ENCODE measurements at places on chromosomes 11 and 22. TPM values are rescaled to one million over a fixed set of nuclear protein-coding genes. Genes with fewer than 3 reads are reported as not detected.
A peak's percentile ranks its signal among the peaks of the same experiment; 100 is the strongest.

DNA sequence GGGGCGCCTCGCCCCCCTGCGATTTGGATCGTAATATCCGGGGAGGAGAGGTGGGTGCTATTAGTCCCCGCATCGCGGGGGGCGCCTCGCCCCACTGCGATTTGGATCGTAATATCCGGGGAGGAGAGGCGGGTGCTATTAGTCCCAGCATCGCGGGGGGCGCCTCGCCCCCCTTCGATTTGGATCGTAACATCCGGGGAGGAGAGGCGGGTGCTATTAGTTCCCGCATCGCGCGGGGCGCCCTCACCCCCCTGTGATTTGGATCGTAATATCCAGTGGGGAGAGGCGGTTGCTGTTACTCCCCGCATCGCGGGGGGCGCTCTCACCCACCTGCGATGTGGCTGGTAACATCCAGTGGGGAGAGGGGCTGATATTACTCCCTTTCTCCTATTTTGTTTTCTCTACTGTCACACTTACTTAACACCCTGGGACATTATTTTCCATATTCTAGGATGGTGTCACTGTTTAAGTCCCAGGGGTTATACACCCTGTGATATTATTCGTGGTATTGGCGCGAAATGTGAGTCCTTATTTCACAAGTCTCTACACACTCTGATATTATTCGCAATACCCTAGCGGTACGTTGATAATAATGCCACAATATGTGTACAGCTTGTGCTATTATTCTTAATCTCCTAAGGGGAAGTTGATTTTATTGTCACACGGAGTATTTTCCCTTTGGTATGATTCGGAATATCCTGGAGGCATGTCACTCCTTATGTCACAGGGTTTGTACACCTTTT is 57.8 kb upstream of the ALDH3B2 start:
- H3K27ac ChIP-seq = no peak overlapping the region
- H3K27me3 ChIP-seq = no peaks in the 10 kb centered on the region
- DNase-seq = no peak
- no peaks in the 10 kb centered on the region for H3K36me3 ChIP-seq
- H3K4me1 ChIP-seq = no peaks in the 10 kb centered on the region

- H3K27me3 ChIP-seq = no peaks in the 10 kb centered on the region
- no peak overlapping the region for H3K27ac ChIP-seq
- no peaks in the 10 kb centered on the region for H3K4me1 ChIP-seq
These were observed 8.4 kb downstream of the TSPAN32 start for GRCh38 chr11:2310073-2310785.

DNA sequence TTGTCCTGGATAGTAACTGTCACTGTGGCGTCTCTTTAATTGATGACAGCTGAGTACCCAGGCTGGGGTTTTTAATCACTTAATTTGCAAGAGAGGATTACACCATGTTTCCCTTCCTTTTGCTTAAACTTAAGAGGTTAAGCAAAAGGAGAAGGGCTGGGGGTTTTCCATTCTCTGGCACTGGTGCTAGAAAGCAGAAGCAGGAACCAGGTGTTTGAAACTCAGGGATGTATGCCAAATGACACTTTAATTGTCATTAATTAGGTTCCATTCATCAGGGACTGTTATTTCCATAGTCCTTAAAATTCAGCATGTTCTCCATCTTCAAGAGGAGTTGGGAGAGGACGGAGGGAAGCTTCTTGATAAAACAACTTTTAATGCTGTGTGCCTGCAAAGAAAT is 746.2 kb downstream of the NELL1 start:
- H3K27me3 ChIP-seq = no peaks in the 10 kb centered on the region
- H3K4me1 ChIP-seq = no peaks in the 10 kb centered on the region
- no peaks in the 10 kb centered on the region for H3K36me3 ChIP-seq
- H3K27ac ChIP-seq = no peak overlapping the region

- no peaks in the 10 kb centered on the region for H3K36me3 ChIP-seq
- H3K4me3 ChIP-seq = peak overlapping the region; percentile 36
These were observed 82.3 kb downstream of the RCN1 start for GRCh38 chr11:32172848-32173834.

DNA sequence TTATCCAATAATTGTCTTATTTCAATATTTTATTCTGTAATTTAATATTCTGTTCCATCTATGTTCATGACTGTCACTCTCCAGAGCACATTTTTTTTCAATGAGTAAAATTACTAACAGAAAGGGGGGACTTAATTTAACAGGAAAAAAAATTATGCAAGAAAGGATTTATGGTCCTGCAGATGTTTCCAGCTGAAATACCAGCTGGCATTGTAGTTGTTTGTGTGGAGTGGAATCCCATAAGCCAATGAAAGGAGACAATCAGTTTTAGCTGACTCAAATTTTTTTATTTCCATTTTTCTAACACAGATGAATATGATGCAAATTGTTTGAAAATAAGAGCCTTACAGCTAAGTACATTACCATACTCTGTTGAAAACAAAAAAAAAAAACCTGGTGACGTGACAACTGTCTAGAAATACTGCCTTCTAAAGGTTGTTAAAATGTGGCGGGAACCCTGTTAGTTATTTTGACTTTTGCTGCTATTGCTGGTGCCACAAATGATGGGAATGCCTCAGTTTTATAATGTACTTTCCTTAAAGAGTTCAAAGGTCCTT is 389.1 kb downstream of the ETS1 start:
- H3K4me3 ChIP-seq = no peak overlapping the region
- H3K27me3 ChIP-seq = no peaks in the 10 kb centered on the region
- no peak for DNase-seq
- no peaks in the 10 kb centered on the region for H3K36me3 ChIP-seq
- H3K4me1 ChIP-seq = no peaks in the 10 kb centered on the region
- H3K27ac ChIP-seq = no peak overlapping the region

- no peaks in the 10 kb centered on the region for H3K27me3 ChIP-seq
- no peak overlapping the region for H3K27ac ChIP-seq
- no peak for DNase-seq
- H3K36me3 ChIP-seq = no peaks in the 10 kb centered on the region
- H3K4me3 ChIP-seq = no peak overlapping the region
These were observed 94.8 kb upstream of the SESN3 start for GRCh38 chr11:95325777-95326258.

GRCh38 chr22:27840436-27840835 is 38.9 kb upstream of the MN1 start:
- no peaks in the 10 kb centered on the region for H3K36me3 ChIP-seq
- no peak for DNase-seq
- no peak overlapping the region for H3K4me3 ChIP-seq
- H3K27me3 ChIP-seq = no peaks in the 10 kb centered on the region
- H3K4me1 ChIP-seq = no peaks in the 10 kb centered on the region

DNA sequence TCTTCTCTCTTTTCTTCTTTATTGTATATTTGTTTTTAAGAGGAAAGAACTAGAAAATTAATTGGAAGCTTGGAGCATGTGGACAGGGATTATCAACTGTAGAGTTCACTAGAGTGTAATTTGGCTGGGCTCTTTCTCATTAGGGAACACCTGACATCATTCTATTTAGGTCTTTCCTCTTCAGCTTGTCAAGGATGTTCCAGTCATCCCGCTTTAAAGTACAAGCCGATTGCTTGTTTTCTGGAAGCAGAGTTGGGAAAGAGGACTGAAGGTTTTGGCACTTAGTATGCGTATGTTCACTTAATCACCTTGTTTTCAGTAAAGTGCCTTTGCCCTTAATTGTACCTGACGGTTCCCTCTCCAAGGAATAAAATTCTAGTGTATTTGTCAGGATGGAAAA is 111.6 kb downstream of the WNT11 start:
- no peak overlapping the region for H3K4me3 ChIP-seq

DNA sequence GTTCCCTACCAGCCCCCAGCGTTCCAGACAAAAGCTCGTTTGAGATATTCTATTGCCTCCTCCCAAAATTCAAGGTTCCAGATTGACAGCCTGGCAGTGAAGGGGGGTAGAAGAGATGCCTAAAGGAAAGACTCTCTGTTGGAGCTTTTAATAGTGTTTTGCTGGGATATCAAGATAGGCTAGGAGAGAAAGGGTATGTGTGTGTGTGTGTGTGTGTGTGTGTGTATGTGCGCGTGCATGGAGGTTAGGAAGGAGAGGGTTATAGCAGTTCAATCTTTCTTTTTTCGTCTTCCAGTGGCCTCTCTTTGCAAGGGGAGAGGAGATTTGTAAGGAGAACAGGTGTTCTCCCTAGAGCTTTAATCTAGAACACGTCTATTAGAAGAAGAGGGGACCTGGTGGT is 22.0 kb downstream of the EHF start:
- H3K4me1 ChIP-seq = no peaks in the 10 kb centered on the region
- no peaks in the 10 kb centered on the region for H3K36me3 ChIP-seq
- no peak for DNase-seq
- H3K4me3 ChIP-seq = no peak overlapping the region
- H3K27me3 ChIP-seq = no peaks in the 10 kb centered on the region

DNA sequence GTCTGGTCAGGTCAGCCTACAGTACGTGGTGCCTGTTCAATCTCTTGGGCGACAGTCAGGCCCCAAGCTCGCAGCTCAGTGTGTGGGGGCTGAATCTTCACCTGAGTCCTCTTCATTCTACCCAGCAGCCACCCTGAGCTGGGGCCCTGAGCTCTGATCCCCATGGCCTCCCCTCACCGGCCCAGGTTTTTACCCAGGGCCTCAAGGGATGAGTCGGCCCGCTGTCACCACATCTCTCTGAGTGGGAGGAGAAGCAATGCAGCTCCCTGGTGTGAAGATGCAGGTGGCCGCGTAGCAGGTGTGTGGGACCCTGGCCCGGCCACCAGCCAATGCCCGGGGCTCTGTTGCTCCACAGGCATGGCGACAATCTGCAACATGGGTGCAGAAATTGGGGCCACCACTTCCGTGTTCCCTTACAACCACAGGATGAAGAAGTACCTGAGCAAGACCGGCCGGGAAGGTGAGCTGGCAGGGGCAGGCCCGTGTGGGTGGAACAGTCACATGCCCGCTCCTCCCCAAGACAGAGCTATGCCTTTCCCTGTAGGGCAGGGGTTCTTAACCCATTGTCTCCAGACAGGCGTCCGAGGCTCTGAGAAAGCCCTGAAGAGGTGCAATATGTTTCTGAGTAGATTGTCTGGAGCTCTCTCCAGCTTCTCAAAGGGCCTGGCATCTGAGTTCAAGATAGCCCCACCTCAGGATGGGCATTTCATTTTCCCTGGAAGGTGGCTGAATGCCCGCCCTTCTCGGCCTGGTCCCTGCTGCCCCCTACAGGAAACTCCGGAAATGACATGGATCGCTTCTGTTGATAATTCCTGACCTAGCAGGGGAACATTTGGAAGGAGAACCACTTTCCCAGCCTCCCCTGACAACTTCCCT is 26.9 kb downstream of the POLR3H start:
- peaks cover 86% of the 10 kb centered on the region for H3K36me3 ChIP-seq
- no peaks in the 10 kb centered on the region for H3K4me1 ChIP-seq
- no peaks in the 10 kb centered on the region for H3K27me3 ChIP-seq
- DNase-seq = peak; percentile 81

- H3K27me3 ChIP-seq = no peaks in the 10 kb centered on the region
- H3K27ac ChIP-seq = no peak overlapping the region
- H3K4me1 ChIP-seq = no peaks in the 10 kb centered on the region
- no peak for DNase-seq
- H3K36me3 ChIP-seq = peaks cover 62% of the 10 kb centered on the region
- H3K4me3 ChIP-seq = no peak overlapping the region
These were observed 3.7 kb downstream of the PTPRCAP start for GRCh38 chr11:67433536-67434394.

DNA sequence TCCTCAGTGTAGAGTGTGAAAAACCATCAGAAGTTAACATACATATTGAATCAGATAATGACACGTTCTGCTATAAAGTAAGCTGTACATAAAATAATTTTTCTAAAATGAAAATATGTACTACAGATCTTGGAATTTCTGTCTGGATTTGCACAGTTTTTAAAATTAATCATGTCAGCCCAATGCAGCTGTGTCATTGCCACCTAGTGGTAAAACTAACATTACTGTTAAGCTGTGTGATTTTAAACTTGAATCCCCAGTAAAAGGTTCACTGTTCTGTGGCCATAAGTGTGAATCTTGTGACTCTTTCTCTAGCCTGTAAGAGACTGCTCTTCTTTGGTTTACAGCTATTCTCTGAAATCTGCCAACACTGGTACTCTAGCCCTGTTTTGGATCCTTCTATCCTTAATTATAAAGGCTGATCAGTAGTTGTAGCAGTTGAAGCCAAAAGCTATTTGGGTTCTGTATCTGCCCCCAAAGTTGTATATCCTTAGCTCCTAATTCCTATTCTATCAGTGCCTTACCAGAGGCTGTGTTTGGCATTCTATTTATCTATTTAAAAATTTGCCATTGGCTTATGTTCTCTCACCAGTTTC is 4.0 kb downstream of the JRKL start:
- DNase-seq = no peak
- peaks cover 11% of the 10 kb centered on the region for H3K4me1 ChIP-seq
- H3K4me3 ChIP-seq = no peak overlapping the region
- H3K36me3 ChIP-seq = no peaks in the 10 kb centered on the region

The ART1 gene
- not detected for total RNA-seq

The OR56A1 gene
- total RNA-seq = not detected

The F2 gene
- total RNA-seq = not detected

All from right atrium auricular region (tissue), 2 donors.